GM20000 (cell line): ENCODE measurements at places on chromosomes 11 and 22.

GRCh38 chr11:118547132-118547531 lies 16.1 kb downstream of the TMEM25 start:
- DNase-seq = no peak

- no peak for DNase-seq
These were observed 15.3 kb upstream of the ZBTB16 start for GRCh38 chr11:114044042-114044871.

- no peak for DNase-seq
These were observed 29.1 kb downstream of the MAFF start for GRCh38 chr22:38230916-38231315.

DNA sequence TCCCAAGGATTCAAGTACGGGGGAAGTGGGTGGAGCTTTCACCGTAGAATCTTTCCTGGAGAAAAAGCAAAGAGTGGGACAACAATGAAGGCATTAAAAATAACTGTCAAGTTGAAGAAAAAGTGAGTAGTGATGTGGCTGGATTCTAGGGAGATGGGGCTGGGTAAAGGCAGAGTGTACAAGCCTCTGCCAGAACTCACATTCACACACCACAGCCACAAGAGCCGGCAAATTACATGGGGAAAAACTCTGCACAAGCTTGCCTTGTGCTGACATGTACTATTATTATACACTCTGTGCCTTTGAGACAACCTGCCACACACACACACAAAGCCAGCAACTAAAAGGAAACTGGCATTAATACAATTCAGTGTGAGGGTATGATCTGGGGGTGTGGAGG lies 182.6 kb downstream of the LARGE1 start:
- no peak for DNase-seq

GRCh38 chr11:101264306-101264705 lies 134.7 kb upstream of the PGR start:
- DNase-seq = no peak

GRCh38 chr11:114080219-114080618 lies 20.7 kb downstream of the ZBTB16 start:
- no peak for DNase-seq

DNA sequence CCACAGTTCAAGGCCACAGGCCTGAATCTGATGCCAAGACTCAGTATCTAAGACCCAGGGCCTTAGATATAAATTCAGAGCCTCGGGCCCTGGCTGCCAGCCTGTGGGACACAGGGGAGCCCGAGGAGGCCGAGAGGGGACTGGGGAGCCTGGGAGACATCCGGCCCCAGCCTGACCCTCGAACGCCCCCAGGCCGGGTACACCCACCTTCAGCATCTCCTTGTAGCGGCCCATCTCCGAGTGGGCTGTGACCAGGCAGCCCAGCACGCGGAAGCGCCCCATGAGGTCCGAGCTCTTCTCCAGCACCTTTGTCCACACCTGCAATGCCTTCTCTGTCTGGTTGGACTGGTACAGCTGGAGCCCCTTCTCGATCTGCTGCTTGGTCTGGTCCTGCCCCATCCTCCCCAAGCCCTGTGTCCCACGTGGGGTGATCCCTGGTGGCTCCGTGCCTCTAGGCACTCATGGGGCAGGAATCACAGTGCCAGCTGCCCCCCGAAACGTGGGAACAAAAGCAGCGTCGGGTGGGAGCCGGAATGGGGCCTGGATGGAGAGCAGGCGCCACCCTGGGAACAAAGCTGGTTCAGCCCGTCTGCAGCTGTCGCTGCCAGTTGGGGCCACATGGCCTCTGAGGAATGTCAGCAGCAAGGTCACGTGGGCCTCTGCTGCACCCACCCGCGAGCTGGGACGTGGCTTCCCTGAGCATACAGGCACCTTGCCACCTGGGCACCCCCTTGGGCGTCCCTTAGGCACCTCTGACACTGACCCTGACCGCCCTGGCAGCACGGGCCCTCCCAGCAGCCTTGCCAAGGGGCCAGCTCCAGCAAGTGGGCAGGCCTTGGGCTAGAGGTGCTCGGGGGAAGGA lies at the start of gene RAPSN:
RAPSN (minus strand) TSS at position 571 of the 862 bp plus-strand sequence; CDS start at position 399, 172 bp downstream.
- DNase-seq = no peak

- DNase-seq = peak; percentile 32
These were observed 576 bp upstream of the SC5D start for GRCh38 chr11:121291896-121292494.

- peak; percentile 97 for DNase-seq
These were observed at the start of gene PGM2L1 for GRCh38 chr11:74398244-74399159. Gene PGM2L1, minus strand, starts transcription at chr11:74398433. Its CDS starts 272 bp downstream, at chr11:74398161.

- DNase-seq = no peak
These were observed 116.4 kb downstream of the ZNF280B start for GRCh38 chr22:22392131-22392530.

DNA sequence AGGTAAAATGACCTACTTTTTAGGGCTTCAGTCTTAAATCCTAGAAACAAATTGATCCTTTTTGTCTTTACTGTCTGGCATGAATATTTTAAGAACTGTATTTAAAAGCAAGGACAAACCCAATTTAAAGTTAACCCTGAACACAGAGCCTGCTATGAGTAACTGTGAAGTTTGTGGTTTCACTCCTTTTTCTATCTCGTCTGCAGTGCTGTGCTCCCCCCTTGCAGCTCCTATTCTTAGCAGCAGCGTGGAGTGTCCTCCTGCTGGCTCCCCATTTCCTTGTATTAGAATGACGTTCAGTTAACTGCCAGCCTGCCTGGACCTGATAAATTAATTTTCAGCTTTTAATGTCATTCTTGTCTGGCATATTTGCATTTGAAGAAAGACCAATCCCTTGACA lies 40.0 kb upstream of the LRRC4C start:
- DNase-seq = no peak

GRCh38 chr11:19513253-19513652 lies 199.4 kb upstream of the NAV2 start:
- no peak for DNase-seq

- DNase-seq = peak; percentile 67
These were observed 2.0 kb downstream of the KDM2A start for GRCh38 chr11:67120881-67121710.

- DNase-seq = no peak
These were observed 30.6 kb downstream of the KIRREL3 start for GRCh38 chr11:126969865-126970479.

DNA sequence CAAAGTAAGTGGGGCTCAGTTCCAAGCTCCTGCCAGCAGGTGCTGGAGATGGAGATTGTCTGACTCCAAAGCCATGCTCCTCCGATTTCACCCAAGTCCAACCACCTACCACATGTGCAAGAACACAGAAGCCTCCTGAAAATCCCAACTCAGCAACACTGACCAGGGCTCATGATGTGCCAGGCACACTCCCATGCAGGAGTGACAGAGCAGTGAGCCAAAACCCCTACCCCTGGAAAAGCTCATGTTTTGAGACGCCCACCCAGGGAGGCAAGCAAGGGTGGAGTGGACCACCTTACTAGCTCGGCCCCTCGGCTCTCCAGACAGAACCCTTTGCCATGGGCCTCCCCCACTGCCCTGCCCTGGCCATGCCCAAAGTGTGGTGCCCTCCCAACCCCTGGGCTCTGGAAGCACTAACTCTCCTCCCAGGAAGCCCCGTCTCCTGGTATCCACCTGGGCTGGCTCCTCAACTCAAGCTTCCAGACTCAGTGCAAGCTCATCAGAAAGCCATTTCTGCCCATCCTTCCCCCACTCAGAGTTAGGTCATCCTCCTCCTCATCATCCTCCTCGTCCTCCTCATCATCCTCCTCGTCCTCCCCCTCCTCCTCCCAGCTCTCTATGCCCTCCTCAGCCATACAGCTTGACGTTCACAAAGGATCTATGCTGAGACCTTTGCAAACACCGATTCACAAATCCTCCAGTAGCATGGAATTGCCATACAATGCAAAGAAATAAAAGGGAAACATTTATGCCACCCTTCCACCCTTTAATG lies 154.9 kb downstream of the MPPED1 start:
- DNase-seq = no peak

DNA sequence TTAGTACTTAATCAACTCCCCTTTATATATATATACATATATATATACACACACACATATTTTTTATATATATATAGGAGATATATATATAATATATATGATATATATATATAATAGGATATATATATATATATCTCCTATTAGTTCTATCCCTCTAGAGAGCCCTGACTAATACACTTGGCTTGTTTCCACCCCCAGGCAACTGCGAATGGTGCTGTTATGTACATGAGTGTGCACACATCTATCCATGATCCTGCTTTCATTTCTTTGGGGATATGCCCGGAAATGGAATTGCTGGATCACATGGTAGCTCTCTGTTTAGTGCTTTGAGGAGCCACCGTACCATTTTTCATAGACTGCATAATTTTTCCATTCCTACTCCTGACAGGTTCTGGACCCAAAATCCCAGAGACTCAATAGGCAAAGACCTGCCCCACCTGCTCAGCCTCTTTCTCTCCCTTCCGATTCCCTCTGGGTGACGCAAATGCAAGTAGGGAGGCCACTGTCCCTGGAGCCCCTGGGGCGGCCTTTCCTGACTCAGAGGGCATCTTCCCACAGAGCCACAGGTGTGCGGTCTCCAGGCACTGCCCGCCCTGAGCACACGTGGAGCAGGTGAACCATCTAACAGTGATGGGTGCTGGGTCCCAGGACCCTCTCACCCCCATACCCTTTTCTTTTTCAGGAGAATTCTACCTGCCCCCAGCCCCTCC lies 12.0 kb downstream of the FGF3 start:
- no peak for DNase-seq

- no peak for DNase-seq
These were observed 1.7 kb downstream of the YAP1 start for GRCh38 chr11:102111787-102112508.

GRCh38 chr11:130848361-130849214 lies 67.7 kb downstream of the SNX19 start:
- no peak for DNase-seq

DNA sequence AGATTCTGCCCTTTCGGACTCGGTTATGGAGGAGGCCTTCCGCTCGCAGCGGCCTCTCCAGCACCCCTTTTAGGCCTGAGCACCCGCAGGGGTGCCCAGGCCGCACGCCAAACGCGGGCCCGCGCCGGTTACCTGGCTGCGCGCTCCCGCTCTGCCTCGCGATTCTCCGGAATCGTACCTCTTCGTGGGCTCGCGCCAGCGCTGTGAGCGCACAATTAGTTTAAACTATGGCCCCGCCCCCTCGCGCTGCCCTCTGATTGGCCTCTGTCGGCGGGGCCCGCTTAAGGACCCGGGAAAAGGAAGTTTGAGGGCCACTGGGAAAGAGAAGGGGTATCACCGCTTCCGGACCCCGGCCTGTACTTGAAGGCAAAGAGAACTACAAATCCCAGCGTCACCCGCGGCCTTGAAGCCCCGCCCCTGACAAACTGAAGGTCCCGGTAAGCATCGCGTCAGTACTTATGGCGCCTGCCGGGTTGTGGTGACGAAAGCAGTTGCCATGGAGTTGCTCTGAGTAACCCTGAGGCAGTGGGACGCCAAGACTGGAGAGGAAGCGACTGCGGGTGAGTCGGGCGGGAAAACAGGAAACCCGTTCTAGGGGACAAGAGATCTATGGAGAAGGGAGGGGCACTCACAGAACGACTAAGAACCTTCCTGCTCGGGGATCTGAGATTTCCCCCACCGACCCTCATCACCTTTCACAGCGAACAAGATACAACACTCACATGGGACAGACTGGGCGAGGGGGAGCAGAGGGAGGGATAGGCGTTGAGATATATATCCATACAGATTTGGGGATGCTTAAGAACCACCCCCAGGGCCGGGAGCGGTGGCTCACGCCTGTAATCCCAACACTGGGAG lies at the start of the genes LRRC51 and NUMA1:
LRRC51 (plus strand) TSS at position 525 of the 858 bp plus-strand sequence. CDS start 8,234 bp downstream, outside the sequence.
NUMA1 (minus strand) TSS at position 217 of the 858 bp plus-strand sequence. CDS start 44,599 bp downstream, outside the sequence.
- peak; percentile 91 for DNase-seq

- DNase-seq = peak; percentile 3
These were observed 687.8 kb downstream of the KCNA4 start for GRCh38 chr11:29328961-29329441.

DNA sequence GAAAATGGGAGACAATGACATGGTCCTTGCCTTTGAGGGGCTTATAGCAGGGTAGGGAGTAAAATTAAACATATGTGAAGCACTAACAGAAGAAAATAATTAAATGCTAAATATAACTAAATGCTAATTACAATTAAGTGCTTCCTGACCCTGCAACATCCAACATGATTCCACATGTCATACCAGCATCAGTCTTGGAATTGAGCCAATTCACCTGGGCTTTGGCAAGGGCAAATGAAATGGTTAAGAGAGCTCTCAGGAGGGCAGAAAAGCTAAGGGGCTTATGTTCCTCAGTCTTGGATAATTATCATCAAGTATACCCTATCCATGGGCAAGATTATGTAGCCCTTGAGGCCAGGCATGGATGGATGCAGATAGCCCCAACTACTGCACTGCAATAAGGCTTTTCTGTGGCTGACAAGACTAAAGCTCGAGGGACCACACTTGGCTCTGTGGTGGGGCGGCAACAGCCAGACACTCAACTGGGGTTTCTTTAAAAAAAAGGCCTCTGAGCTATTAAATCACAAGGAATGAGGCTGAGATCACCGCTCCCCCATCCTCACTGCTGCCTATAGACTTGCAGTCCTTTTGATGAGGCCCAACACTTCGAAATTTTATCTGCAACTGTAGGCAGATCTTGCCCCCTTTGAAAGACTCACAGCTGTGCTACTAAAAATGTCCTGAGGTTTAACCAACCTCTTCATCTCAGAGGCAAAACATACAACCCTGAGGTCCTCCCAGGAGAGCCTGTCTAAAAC lies 39.0 kb downstream of the IL18BP start:
- no peak for DNase-seq

- DNase-seq = no peak
These were observed 6.5 kb downstream of the CSNK1E start for GRCh38 chr22:38310518-38311322.

DNA sequence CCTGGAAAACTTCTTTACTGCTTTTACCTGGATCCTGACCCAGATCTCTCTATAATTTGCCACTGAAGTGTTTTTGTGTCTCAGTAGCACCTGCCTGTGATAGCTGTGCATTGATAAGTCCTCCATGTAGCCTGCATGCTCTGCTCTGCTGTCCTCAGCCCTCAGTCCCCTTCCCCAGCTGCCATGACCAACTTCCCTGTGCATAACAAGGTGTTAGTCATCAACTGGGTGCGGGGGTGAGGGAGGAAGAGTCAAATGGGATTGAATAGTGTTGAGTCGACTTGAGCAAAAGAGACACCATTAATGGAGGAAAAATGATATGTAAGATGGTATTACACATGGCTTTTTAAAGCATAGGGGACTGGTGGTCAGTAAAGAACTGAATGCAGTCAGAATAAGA lies 92.2 kb upstream of the PLET1 start:
- no peak for DNase-seq

GRCh38 chr11:72721689-72722049 lies 30.5 kb downstream of the ARAP1 start:
- no peak for DNase-seq
